ENCODE measurements at places on chromosomes 12 and 14.

GRCh38 chr12:105205322-105206048 is 30.5 kb downstream of the APPL2 start:
- DNase-seq, result no peak

DNA sequence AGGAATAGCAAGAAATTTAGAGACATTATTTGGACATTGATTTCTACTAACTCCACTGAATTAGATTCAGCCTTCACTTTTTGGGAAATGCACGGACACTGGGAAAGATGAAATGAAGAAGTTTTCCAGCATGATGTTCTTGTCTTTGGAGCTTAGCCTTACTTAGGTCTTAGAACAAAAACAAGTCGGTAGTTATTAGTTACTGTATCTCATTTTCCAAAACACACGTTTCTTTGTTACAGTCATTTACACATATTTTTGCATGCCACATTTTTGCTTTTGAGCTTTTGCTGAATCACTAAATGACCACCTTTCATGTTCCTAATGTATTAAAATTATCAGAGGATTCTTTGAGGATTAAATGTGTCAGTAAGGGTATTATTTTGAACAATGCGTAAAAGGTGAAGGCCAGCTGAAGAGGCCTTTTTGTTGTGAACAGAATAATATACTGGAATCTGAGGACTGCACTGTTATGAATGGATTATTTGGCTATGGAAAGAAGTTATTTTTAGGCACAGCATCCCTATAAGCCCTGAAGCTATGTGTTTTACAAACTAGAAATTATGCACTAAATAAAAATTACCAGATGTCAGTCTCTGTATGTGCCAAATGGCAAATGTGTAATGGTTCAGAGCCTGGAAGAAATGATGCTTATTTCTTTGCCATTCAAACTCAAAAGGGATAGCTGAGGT is 138.2 kb downstream of the SRGAP1 start:
- no peak for DNase-seq

GRCh38 chr14:75417674-75418073 is 10.1 kb upstream of the JDP2 start:
- no peak for DNase-seq

DNA sequence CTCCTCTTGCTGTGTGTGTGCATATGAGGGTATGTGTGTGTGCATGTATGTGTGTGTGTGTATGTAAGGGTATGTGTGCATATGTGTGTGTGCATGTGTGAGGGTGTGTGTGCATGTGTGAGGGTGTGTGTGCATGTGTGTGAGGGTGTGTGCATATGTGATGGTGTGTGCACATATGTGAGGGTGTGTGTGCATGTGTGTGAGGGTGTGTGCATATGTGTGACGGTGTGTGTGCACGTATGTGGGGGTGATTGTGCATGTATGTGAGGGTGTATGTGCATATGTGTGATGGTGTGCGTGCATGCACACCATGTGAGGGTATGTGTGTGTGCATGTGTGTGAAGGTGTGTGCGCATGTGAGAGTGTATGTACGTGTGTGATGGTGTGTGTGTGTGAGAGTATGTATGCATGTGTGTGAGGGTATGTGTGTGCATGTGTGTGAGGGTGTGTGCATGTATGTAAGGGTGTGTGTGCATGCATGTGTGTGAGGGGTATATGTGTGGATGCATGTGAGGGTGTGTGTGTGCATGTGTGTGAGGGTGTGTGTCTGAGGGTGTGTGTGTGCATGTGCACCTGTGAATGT is 15.4 kb downstream of the DAO start:
- no peak for DNase-seq

- no peak for DNase-seq
Measured at GRCh38 chr12:78880078-78880477, 15.5 kb downstream of the SYT1 start.

- DNase-seq, result no peak
Measured at GRCh38 chr12:83477696-83478095, 791.0 kb downstream of the TMTC2 start.

- DNase-seq, result no peak
Measured at GRCh38 chr12:31477687-31478086, 113.2 kb downstream of the DENND5B start.

DNA sequence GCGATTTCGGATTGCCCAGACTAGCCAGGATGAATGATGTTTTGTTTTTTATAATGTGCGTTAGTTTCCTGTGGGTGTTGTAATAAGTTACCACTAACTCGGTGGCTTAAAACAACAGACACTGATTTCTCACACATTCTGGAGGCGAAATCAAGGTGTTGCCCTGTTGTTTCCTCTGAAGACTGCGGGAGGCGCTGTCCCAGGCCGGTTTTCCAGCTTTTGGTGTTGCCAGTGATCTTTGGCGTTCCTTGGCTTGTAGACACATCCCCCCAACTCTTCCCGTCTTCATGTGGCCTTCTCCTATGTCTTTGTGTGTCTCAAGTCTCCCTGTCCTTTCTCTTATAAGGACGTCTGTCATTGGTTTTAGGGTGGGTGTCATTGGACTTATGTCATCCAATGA is 267.7 kb downstream of the AACS start:
- DNase-seq, result no peak

DNA sequence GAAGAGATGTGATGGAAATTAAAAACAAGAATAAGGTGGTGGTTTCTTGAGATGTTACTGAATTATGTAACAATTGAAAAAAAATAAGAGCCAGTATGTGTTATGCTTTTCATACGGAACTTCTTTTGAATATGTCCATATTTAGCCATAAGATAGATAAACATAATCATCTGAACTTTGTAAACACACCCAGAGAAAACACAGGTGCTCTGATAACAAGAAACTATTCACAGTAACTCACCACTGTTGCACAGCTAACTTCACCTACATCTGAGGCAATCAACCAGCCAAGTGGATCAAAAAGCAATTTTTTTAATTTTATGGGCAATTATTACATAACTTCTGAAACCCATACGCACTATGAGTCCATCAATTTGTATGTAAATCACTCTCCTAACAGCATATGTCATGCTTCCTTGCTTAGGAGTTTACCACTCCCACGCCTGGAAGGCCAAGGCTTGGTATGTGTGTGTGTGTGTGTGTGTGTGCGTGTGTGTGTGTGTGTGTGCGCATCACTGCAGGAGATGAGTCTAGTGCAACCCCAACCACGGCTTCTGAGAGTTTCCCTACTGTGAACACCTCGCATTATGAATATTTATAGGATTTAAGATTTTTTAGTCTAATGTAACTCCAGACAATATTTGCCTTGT is 443.4 kb downstream of the BCAT1 start:
- DNase-seq, result no peak

DNA sequence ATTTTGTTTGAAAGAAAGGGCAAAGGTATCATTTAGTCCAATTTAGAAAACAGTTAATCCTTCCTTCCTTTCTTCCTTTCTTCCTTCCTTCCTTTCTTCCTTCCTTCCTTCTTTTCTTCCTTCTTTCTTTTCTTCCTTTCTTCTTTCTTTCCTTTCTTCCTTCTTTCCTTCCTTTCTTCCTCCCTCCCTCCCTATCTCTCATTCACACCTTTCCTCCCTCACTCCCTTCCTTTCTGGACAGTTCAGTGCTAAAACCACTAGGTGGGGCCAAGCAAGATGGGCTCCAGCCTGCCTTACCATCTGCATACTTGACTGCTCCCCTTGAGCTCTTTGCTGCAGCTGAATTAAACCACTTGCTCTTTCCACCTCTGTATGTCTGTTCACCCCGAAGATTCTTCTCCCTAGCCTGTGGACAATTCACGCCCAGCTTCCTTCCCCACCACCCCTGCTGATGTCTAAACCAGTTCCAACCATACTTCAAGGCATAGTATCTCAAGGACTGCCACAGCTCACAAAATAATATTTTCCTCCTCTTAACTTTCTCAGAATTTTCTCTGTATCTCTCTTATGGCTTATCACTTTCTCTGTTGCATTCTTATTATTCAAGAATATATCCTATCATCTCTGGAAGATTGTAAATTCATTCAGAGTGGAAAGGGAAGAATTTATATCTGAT is 78.0 kb downstream of the DBX2 start:
- DNase-seq, result no peak

DNA sequence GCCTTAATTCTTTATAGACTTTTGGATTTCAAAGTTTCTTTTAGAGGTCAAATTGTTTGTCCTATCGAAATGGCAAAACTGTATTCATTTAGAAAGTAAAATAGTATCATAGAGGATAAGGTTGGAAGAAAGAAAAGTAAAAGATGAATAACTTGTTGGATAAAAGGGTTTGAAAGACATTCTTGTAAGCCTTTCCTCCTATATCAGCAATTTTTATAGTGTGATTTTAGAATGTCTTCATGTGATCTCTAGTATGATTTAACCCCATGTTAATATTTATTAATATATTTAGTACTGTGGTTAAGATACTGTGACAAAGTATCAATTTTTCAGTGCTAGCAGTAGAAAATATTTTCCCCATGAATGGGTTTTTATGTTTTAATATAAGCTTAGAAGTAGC is 4.5 kb downstream of the ARF6 start:
- DNase-seq, result no peak

DNA sequence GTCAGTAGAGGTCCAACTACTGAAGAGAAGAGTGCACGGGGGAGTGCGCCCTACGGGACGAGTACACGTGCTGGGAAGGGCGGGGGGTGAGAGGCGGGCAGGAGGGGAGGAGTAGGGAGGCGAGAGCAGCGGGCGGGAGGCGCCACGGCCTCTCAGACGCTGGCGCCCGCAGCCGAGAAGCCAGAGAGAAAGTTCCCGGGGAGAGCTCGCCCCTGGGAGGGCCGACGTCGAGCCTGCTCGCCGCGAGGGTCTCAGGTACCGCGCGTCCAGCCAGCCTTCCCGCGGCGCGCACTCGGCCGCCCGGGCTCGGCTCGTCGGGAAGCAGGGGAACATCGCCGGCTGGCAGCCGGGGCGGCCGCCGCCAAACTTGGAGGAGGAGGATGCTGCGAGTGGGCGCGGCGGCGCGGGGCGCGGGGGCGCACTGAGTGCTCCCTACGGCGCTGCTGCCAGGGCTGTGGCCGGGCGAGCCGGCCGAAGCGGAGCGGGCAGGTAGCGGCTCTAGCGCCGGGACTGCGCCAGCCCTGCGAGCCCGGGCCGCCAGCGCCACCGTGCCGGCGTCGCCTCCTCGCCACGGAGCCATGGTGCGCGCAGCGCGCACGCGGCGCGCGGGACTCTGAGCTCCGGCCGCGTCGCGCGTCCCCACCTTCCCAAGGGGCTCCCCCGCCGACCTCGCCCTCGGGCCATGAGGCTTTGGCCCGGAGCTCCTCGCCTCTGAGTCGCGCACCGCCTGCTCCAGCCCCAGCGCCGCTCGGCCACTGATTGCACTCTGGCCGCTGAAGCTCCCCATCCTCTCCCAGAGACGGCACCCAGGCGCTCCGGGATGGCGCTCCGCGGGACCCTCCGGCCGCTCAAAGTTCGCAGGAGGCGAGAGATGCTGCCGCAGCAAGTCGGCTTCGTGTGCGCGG is at the start of gene SLC24A4:
TSS of gene SLC24A4 (plus strand) at position 155 of the 905 bp plus-strand sequence. CDS start at position 821, 666 bp downstream.
- DNase-seq, result no peak

- DNase-seq, result no peak
Measured at GRCh38 chr14:61661471-61662400, 33.6 kb upstream of the HIF1A start.

DNA sequence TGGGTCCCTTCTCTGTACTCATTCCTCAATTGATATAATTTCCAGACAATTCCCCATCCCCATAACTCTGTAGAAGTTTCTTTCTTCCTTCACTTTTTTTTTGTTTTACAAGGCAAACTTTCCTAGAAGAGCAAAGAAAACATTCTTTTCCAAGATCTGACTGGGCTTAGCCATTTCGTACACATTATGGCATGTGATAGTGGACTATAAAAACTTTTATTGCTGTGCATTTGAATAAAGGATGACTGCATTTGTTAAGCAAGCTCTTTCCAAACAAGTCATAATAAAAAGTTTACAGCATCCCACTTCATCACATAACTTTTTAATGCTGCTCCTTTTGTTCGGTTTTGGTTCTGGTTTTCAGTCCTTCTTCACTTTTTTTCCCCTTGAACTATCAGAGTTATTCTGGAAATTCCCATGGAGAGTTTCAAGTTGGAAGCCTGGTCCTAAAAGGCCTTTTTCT is 231.0 kb upstream of the HMGA2 start:
- DNase-seq, result no peak

DNA sequence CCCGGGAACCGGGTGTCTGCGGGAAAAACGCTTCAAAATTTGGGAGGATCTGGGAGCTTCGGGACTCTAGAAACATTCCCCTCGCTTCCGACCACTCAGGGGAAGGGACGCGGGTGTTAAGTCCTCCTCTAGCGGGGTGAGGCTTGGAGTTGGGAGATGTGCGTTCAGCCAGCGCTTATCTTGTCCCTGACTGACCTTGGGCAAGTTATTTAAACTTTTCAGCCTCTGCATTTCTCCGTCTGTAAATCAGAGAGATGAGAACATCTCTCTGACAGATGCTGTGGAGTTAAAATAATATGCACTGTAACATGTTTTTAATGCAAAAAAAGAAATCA is 76.9 kb upstream of the ANO4 start:
- no peak for DNase-seq

- no peak for DNase-seq
Measured at GRCh38 chr12:19402211-19402610, 37.1 kb upstream of the AEBP2 start.

- DNase-seq, result no peak
Measured at GRCh38 chr12:21941506-21942376, 515 bp upstream of the ABCC9 start.

GRCh38 chr14:89918721-89919120 is 35.8 kb downstream of the EFCAB11 start:
- no peak for DNase-seq

GRCh38 chr14:75875958-75876357 is 105.8 kb downstream of the TGFB3 start:
- DNase-seq, result no peak

- DNase-seq, result no peak
Measured at GRCh38 chr12:1593174-1594005, 991 bp downstream of the FBXL14 start.

DNA sequence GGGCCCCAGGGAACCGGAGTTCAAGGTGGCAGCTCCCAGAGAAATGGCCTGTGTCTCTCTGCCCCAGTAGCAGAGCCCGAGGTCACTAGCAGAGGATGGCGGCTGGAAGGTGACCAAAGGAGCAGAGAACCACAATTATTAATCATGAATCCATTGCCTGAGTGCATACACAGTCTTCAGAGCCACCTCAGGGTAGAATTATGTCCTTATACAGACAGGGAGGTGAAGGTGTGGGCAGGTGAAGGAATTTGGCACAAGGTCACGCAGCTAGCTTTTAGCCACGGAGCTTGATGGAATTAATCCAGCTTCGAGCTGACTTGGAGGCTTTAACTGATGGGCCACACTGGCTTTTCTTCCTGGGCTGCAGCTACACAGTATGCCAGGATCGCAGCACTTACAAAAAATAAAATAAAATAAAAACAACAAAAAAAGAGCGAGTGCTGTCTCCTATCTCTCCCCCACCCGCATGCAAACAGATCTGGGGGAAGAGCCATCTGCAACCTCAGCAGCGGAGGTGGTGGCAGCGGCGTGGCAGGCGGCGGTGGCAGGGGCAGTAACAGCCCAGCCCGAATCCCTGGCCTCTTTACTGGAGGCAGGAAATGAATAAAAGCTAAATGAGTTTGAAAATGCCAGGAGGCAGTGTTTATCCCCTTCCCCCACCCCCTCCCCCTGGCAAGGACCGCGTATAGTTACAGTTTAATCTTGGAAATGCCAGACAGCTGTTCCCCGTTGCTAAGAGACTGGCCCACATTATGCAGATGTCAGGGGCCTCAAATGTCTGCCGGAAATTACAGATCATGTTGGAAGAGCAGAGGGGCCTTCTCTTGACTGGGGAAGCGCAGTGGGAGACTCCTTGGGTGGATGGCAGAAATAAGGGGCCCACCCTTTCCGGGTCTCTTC is 93.5 kb downstream of the LRRC74A start:
- peak; percentile 72 for DNase-seq

- DNase-seq, result no peak
Measured at GRCh38 chr14:62081012-62081612, 318.9 kb downstream of the SNAPC1 start.

Measured in skeletal muscle cell (primary cell).